ENCODE measurements at places on chromosomes 2 and 18. TPM values are rescaled to one million over a fixed set of nuclear protein-coding genes. Genes with fewer than 3 reads are reported as not detected.

The CPS1 gene
- 1,770 TPM for total RNA-seq

The TMEM131 gene
- 14.7 TPM for total RNA-seq

The DSC1 gene
- total RNA-seq: not detected

The IL36RN gene
- total RNA-seq: not detected

The PTPRN gene
- not detected for total RNA-seq

The UGT1A5 gene
- total RNA-seq: 4.6 TPM

The ASXL3 gene
- total RNA-seq: 2.6 TPM

The PSD4 gene
- total RNA-seq: 60.3 TPM

The IL36A gene
- not detected for total RNA-seq

The SNED1 gene
- 34.9 TPM for total RNA-seq

The RNF125 gene
- 9.0 TPM for total RNA-seq

The RSAD2 gene
- 1.6 TPM for total RNA-seq

The FEV gene
- total RNA-seq: not detected

The LBH gene
- total RNA-seq: 7.6 TPM

The CRYBA2 gene
- not detected for total RNA-seq

The NEU4 gene
- 109 TPM for total RNA-seq

The G6PC2 gene
- total RNA-seq: not detected

The TUBA4B gene
- not detected for total RNA-seq

The FABP1 gene
- 351 TPM for total RNA-seq

The GLI2 gene
- 0.30 TPM for total RNA-seq

The LIMS2 gene
- total RNA-seq: 31.0 TPM

The PLCL1 gene
- 0.23 TPM for total RNA-seq

The TMEM247 gene
- total RNA-seq: not detected

The ELMOD3 gene
- 12.7 TPM for total RNA-seq

The POTEC gene
- not detected for total RNA-seq

The GFPT1 gene
- 29.5 TPM for total RNA-seq

The ERBB4 gene
- total RNA-seq: 0.05 TPM

The WBP1 gene
- total RNA-seq: 38.8 TPM

The FTCDNL1 gene
- 7.8 TPM for total RNA-seq

The COL4A3 gene
- total RNA-seq: 0.55 TPM

The CYBRD1 gene
- total RNA-seq: 12.5 TPM

The HAUS1 gene
- 4.1 TPM for total RNA-seq

The CRYGC gene
- not detected for total RNA-seq

The EMILIN2 gene
- 0.53 TPM for total RNA-seq

The KIF1A gene
- total RNA-seq: 1.1 TPM

The SLC9A4 gene
- not detected for total RNA-seq

The LRP1B gene
- total RNA-seq: 0.25 TPM

The SF3B1 gene
- total RNA-seq: 83.5 TPM

The LRRC30 gene
- total RNA-seq: not detected

The PPP1R1C gene
- total RNA-seq: 7.2 TPM

The HNRNPLL gene
- 12.3 TPM for total RNA-seq

The PAX3 gene
- total RNA-seq: not detected

The MYOM1 gene
- total RNA-seq: 4.9 TPM

The SLC30A3 gene
- not detected for total RNA-seq

The SLC19A3 gene
- total RNA-seq: 14.6 TPM

The MYO3B gene
- not detected for total RNA-seq

The MERTK gene
- 14.3 TPM for total RNA-seq

Data from left lobe of liver (tissue), 2 donors.